ENCODE measurements at places on chromosomes 4 and X.

DNA sequence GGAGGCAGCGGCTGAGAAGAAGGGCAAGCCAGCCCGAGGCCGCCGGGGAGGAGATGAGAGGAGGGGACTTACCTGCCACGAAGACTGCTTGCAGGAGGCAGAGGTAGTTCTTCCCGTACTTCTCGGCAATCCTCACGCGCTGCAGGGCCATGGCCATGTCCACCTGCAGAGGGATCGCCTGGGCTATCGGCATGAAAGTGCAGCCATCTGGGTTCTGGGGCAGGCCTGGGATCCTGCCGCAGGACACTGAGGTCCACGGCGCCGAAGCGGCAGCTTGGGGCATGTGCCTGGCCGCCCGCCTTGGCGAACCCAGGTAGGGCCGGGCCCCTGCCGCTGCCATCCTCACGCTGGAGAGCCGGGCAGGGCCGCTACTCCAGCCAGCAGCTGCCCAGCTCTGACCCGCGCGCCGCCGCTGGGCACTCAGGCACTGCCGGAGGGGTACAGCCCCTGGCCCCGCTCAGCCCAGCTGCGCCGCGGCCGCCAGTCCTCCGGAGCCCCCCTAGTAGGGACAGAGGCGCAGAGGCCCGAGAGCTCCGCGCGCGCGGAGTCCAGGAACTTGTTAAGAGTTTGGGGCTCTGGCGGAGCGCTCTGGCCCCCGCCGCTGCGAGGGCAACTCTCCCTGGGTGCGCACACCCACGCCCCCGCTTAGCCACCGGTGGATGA is 16.0 kb downstream of the MCF2 start:
- DNase-seq: no peak

DNA sequence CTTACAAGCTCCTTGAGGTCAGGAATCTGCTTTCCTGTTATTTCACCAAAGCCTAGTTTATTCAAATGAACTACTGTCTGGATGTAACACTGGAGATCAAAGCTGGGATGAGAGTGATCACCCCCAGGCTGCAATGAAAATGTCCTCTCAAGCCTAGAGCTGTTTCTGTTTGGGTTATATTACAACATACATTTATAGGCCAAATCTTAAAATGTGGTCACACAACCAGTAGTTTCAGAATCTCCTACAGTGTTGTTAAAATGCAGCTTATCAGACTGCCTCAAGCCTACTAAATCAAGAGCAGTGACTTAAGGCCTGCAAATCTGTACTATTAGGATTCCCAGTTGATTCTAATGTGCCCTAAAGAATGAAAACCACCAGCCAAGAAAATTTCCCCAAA is 207.5 kb downstream of the PAPSS1 start:
- DNase-seq: no peak

- no peak for DNase-seq
These were observed 397.4 kb upstream of the RPS6KA3 start for GRCh38 chrX:20664131-20664530.

DNA sequence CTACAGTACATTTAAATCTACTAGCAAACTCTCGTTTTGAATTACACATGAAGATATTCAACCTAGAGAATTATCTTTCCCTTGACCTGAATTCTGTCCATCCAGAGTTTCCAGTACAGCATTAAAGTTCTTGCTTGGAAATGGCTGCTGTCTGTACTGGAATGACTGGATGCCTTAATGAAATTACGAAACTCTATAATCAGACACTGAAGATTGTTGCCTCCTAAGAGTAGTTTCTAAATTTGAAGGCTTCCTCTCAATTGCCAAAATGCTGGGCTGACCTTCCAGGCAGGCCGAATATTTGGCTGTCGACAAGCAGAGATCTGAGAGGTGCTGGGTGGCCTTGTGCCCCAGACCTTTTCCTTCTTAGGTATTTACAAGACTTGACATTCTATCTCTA is 215.1 kb upstream of the GPC4 start:
- no peak for DNase-seq

DNA sequence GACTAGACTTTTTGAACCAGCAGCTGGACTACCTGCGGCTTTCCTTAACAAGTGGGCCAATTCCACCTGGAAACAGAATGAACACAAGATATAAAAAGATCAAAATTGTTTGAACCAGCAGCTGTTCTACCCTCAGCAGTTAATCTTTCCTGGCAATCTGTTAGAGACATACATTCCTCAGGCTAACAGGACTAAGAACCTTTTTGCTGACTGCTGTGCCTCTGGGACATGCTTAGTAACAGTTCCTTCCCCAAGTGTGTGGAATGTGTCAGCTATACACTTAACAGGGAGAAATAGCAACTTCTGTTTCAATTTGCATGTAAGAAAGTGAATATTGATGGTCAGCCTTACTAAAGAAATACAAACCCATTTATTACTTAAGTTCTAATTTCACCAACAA is 554.4 kb downstream of the ARAP2 start:
- DNase-seq: no peak

DNA sequence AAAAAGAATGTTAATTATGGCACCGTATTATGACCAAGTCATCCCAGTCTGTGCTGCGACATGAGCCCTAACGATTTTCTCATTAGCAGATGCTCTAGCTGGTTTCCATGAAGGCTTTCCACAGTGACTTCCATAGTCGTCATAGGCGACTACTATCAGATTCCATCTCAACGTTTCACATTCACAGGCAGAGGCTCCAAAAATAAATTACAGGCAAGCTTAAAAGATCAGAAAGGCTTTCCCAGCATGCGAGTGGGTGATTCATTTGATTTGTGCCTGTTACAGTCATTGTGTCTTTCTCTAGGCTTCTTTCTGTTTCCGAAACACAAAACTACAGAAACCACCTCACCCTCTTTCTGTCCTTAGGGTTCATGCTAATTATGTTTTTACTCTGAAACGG is 43.2 kb downstream of the PALLD start:
- peak; percentile 57 for DNase-seq

DNA sequence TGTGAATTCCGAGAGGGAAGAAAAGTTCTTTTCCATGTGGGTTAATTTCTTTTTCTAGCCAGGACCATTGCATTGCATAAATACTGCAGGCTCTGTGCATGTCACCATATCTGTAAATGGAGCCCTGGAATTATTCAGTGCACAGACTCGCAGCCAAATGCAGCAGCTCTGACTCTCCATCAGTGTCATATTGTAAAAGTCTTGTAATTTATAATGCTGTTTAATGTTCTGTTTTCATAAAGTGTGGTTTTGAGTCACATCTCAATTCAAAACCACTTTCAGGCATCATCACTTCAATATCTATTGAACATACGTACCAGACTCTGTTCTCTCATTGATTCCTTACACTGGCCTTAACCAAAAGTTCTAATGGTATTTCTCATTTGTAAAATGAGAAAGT is 193.9 kb upstream of the RPL34 start:
- no peak for DNase-seq

GRCh38 chr4:109276482-109277095 is 25.9 kb downstream of the COL25A1 start:
- no peak for DNase-seq

DNA sequence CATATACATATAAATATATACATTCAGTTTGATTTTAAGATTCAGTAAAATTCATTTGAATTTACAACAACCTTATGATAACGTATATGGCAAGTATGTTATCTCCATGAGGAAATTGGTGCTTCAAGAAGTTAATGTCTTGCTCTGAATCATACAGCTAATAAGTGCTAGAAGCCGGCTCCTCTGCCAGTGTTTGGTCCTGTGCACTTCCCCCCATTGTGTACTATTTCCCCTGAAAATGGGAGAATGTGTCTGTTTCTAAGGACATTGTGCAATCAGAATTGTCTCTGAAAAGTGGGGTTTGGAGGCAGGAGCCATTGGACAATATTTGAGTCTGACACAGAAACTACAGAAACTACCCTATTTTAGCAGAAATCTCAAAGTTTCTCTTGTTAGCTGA is 135.9 kb downstream of the CPE start:
- no peak for DNase-seq

- no peak for DNase-seq
These were observed 66.3 kb upstream of the MAD2L1 start for GRCh38 chr4:120132935-120133334.

DNA sequence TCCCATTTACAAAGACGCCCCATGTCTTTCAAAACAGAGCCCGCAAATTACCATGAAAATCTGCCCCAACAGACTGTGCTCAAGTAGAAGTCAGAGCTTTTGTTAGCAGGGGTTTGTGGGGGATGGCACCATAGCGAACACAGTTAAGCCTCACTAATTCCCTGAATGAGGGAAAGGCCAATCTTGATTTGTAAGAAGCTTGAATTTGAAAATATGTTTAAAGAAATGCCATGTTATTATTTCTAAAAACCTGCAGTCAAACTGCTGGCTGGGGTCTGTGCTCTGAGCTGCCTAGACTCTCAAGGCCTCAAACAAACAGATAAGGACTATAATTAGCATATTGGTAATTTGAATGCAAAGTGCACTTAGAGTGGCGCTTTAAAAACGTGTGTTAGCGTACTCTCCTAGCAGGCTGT is 9.4 kb upstream of the PAK3 start:
- DNase-seq: no peak

DNA sequence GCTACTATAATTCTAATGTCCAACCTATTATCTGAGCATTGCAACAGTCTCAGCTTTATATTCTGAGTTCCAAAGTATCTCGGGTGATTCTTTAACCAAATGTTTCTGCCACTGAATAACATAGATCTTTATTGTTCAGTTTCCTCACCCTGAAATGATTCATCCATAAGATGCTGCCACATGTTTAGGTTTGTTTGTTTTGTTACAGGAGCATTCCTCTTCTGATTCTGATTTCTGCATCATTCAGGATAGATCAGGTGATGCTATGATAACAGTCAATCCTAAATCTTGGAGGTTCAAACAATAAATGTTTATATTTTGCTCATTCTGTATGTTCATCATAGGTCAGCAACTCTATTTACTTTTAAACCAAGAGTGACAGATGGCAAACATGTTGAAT is 927.6 kb downstream of the PCDH7 start:
- no peak for DNase-seq

DNA sequence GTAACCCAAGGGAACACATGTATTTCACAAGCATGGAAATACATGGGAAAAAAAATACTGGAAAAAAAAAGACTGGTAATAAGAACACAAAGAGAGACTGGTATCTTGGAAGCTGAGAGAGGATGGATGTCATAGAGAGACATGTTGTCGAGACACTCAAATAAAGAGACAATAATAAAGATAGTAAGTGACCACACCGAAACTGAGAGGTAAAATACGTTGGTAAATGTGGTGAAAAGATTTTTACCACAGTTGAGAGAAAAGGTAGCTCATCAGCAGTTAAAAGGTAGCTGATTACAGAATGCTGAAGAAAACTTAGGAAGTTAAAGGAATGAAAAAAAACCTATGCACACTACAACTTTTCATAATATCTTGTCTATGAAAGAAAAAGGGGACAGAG is 81.1 kb downstream of the ARAP2 start:
- no peak for DNase-seq

DNA sequence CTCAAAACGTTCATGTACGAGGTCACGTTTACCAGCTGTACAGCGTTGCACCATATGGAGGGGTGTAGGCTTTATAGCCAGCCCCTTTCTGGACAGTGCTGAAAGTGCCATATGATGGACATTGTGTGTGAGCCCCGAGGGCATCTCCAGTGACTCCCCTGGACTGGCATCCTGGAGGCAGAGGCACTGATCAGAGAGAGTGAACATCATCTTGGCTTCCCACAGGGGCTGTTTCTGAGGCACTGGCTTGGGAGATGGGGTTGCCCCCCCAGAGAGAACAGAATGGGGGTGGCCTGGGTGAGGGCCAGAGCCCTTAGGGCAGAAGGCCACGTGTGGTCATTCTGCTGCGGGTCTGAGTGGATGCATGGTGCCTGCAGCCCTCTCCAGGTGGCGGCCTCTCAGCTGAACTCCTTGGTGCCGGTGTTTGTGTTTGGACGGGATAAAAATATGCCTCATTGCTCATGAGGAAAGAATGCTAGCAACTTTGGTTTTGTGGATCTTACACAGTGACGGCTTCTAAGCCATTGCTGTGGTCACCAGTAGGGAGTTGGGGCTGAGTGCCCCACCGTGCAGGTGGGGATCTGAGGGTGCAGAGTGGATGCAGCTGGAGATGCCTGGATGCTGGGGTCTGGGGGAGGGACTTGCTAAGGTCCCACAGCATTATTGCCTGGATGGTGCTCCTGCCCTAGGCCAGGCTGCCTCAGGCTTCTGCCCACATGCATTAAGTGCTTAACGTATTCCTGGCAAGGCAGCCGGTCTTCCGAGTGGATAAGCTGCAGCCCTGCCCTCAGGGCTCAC is 3.4 kb downstream of the WFS1 start:
- peak; percentile 64 for DNase-seq

DNA sequence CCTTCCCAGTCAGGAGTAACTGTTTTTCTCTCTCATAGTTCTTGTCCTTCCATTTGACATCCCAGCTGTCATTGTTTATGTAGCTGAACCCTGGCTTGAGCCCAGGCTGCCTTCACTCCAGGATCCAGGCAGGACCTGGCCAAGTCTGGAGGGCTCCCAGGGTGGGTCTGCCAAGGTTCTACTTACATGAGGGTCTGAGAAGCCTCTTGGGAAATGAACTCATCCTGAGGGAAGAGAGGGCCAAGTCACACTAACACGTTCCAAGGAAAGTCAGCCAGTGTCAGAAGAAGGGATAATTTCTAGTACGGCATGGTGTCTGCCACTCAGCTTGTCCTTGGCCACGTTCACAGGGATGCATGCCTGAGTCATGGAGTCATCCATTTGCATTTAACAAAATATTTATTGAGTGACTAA is 54.8 kb upstream of the SRD5A3 start:
- DNase-seq: peak; percentile 41

- peak; percentile 5 for DNase-seq
These were observed 54.0 kb downstream of the COL25A1 start for GRCh38 chr4:109248322-109248900.

- no peak for DNase-seq
These were observed 18.8 kb downstream of the RGS12 start for GRCh38 chr4:3311489-3312171.

DNA sequence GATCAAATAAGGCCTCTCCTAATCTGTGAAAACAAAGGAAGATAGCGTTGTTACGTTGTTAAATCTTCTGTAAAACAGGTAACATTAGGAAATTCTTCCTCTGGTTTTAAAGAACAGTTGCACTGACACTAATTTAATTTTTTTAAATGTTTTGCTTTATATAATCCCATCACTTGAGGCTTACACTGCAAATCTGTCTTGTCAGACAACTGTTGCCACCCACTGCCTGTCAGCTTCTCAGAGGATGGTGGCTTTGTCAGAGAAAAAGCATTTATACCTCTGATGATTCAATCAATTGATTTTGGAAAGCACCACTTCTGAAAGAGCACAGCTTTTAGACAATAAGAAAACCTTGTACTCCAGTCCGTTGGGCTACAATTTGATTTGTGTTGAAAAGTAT is 799.1 kb downstream of the FSTL5 start:
- DNase-seq: no peak

GRCh38 chrX:78595901-78596502 is 63.1 kb downstream of the RTL3 start:
- DNase-seq: peak; percentile 33

- DNase-seq: no peak
These were observed 81.5 kb downstream of the RCHY1 start for GRCh38 chr4:75432683-75433082.
